ENCODE measurements at places on chromosomes 1 and 21. TPM values are rescaled to one million over a fixed set of nuclear protein-coding genes. Genes with fewer than 3 reads are reported as not detected.

The CFAP45 gene
- total RNA-seq: 0.24 TPM

The CCDC27 gene
- total RNA-seq: not detected

The TDRD10 gene
- total RNA-seq: not detected

The LCE1A gene
- not detected for total RNA-seq

The CELA3A gene
- not detected for total RNA-seq

The ACTRT2 gene
- total RNA-seq: not detected

The TAS1R3 gene
- total RNA-seq: 0.21 TPM

The WNT2B gene
- total RNA-seq: 0.43 TPM

The SLFNL1 gene
- not detected for total RNA-seq

The PAPPA2 gene
- total RNA-seq: 14.1 TPM

The FAM3B gene
- total RNA-seq: 0.72 TPM

The HORMAD1 gene
- 1.2 TPM for total RNA-seq

The OLFM3 gene
- total RNA-seq: not detected

The NUDT4B gene
- total RNA-seq: 4.6 TPM

The TNFSF4 gene
- total RNA-seq: 0.24 TPM

The INSRR gene
- total RNA-seq: not detected

The LCE3D gene
- not detected for total RNA-seq

The TAL1 gene
- total RNA-seq: under 0.01 TPM

The TMEM82 gene
- not detected for total RNA-seq

The ELAPOR1 gene
- 0.24 TPM for total RNA-seq

The TCP10L gene
- total RNA-seq: 1.5 TPM

The FCRL6 gene
- total RNA-seq: not detected

The GUCA2A gene
- not detected for total RNA-seq

The P3R3URF gene
- total RNA-seq: not detected

The ANGEL2 gene
- 22.7 TPM for total RNA-seq

The GNAT2 gene
- 0.64 TPM for total RNA-seq

The SAMD11 gene
- 0.48 TPM for total RNA-seq

The PLEKHA6 gene
- 4.8 TPM for total RNA-seq

The OLFML3 gene
- total RNA-seq: not detected

The FMOD gene
- not detected for total RNA-seq

The TNFAIP8L2 gene
- not detected for total RNA-seq

The SPATA46 gene
- not detected for total RNA-seq

The AQP10 gene
- total RNA-seq: under 0.01 TPM

The FOXD3 gene
- total RNA-seq: not detected

The BNIPL gene
- total RNA-seq: 5.5 TPM

The ASTN1 gene
- total RNA-seq: under 0.01 TPM

The ZNF362 gene
- total RNA-seq: 1.3 TPM

The PRDM16 gene
- 1.1 TPM for total RNA-seq

The HSD3B1 gene
- not detected for total RNA-seq

The SSX2IP gene
- total RNA-seq: 10.1 TPM

The DDAH1 gene
- 2.1 TPM for total RNA-seq

The EIF3I gene
- 401 TPM for total RNA-seq

The TLCD4 gene
- total RNA-seq: 4.1 TPM

The ZNF695 gene
- total RNA-seq: not detected

The RGS8 gene
- not detected for total RNA-seq

The TRNP1 gene
- total RNA-seq: 42.2 TPM
